ENCODE measurements at places on chromosomes 4 and X.

GRCh38 chrX:70025464-70025863 is 24.3 kb downstream of the AWAT2 start:
- no peak for DNase-seq

- no peak for DNase-seq
Measured at GRCh38 chr4:80062527-80062926, 10.5 kb downstream of the ANTXR2 start.

DNA sequence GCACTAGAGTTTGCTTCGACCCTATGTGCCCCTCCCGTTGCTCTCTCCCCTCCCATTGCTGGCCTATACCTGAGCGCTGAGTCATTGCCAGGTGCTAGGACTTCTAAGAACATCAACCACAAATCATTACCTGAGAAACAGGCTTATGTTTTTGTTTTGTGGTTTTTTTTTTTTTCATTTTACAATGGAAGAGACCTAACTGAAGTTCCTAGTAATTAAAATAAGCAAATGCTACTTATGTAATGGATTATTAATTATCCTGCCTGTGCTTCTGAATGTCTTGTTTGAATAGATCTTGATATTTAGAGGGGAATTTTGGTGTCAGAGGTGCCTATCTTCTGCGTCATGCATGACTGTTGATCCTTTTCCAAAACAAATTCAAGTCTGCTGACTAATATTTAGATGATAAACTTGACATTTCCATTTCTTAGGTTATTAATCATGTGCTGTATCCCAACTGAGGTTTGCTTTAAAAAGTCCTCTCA is 275.4 kb upstream of the CPEB2 start:
- no peak for DNase-seq

- DNase-seq: no peak
Measured at GRCh38 chrX:152639426-152639825, 1.7 kb downstream of the GABRQ start.

DNA sequence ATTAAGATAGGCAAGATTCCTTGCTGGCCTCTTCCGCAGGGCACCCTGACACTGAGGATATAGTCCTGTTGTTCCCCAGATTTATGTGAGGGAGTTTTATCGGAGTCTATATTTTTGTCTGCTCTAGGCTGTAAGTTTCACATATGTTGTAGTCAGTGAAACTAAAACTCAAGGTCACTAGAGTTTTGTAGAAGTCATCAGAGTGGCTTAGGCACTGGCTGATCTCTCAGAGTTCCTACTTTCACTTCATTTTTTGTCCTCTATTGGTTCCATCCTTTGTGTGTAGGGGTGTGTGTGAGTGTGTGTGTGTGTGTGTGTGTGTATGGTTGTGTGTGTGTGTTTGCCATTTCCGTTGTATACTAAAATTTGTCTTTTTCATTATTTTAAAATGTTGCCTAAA is 577.5 kb downstream of the IQCM start:
- no peak for DNase-seq

- no peak for DNase-seq
Measured at GRCh38 chr4:168917138-168917779, 92.8 kb downstream of the CBR4 start.

- no peak for DNase-seq
Measured at GRCh38 chrX:50941638-50942037, 31.1 kb downstream of the BMP15 start.

GRCh38 chrX:57596109-57596508 is 4.3 kb downstream of the ZXDB start:
- no peak for DNase-seq

DNA sequence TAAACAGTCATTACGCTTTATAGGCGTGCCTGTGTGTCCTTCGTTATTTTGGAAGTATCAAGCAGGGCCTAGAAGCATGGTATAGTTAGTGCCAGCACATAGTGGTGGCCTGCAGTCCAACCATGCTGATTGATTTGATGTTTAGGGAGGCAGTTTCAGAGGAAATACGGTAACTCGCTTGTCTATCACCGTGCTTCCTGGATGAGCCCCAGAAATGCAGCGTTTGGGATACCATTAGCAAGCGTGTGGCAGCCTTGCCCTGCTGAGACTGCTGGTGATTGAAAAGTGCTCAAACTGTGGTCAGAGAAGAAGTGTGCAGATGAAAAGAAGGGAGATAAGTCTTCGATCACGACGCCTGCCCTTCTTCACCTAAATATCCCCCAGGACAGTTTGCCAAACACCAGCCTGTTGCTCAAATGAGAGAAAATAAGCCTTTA is 158.4 kb downstream of the CHIC2 start:
- no peak for DNase-seq

- no peak for DNase-seq
Measured at GRCh38 chr4:75343333-75343732, 170.9 kb downstream of the RCHY1 start.

DNA sequence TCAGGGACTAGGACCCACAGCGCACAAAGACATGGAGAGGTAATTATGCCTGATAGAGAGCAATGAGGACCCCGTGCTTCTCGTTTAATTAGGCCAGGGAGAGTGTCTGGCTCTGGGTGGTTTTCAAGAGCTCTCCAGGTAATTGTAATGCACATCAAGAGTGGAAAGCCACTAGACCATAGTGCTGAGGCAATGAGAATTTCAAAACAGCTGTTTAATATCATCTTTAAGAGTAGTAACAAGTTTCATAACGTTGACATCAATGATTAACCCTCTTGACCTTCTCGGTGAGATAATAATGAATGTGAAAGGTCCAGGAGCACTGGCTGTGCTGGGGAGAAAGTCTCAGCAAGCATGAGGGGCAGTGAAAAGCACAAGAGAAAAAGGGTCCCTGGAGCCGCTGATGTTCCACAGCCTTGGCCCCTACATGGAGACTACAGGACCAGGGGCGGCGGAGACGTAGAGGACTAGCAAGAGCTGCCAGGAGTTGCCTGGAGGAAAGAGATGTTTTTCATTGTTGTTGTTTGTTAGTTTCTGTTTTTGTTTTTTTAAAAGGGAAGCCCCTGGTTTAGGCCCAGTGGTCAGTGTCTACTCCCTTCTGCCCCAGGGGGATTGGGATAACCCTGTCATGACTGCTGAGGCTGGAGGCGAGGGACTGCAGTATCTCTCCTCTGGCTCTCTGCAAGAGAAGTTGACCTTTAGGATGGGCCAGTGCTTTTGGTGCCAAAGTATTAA is 14.8 kb upstream of the CXCR3 start:
- DNase-seq: no peak

GRCh38 chrX:106692425-106693065 is 34.0 kb upstream of the RNF128 start:
- no peak for DNase-seq

- no peak for DNase-seq
Measured at GRCh38 chrX:71225676-71226075, 2.7 kb downstream of the GJB1 start.

DNA sequence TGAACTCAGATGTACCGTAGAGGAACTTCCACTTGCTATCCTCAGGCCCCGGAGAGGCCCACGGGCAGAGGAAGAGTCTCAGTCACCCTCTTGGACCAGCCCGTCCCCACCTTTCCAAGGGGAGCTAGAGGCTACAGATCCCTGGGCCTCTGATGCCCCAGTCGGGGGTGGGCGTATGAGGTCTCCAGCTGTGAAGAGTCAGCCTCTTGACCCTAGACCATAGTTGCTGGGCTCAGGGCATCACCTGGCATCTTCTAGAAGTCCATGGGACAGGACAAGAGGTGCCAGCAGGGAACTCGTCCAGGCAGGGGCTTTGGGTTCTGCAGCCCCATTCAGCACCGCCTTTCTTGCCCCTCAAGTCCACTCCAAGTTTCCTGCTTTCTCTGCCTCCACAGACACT is 11.6 kb downstream of the SASH3 start:
- no peak for DNase-seq

- DNase-seq: no peak
Measured at GRCh38 chrX:70969635-70970481, 39.0 kb upstream of the SLC7A3 start.

DNA sequence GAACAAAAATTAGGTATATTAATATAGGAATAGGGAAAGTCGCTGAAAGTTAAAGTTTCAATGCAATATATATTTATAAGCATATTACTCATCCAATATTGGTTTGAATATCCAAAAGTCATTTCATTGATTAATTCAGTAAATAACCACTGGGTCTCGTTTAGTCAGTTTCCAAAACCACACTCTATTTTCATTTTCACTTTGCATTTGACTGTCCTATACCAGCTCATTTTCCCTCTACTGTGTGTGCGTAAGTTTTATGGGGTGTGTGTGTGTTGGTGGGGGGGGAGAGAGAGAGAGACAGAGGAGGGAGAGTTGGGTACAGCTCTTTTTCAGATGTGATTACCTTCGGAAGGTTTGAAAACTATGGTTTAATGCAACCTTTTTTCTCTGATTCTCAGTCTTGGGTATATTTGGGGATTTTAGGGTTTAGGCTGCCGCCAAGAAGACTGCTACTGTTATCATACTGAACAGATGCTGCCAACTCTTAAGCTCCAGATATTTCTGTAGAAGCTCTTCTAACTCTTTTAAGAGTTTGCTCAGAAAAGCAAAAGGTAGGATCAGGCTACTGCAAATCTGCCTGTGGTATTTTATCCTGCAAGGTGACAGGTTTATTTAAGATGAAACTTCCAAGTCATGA is 1427.4 kb downstream of the PCDH7 start:
- no peak for DNase-seq

DNA sequence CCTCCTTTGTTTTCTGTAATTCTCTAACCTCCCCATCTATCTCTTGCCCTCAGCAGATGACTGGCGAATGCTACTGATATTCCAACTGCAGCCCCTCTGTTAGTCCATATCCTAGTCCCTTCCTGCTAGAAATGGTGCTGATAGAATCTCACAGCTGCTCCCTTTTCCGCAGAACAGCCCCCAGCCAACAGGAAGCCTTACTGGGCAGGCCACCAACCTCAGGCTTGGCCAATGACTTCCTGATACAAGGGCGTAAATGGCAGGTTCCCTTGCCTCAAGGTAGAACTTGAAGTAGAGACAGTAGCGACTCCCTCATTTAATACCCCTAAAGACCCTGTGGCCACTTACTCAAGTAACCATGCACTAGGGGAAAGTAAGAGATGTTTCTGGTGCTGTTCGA is 26.7 kb upstream of the SLC2A9 start:
- no peak for DNase-seq

GRCh38 chr4:29047341-29048041 is 1672.7 kb upstream of the PCDH7 start:
- no peak for DNase-seq

- DNase-seq: no peak
Measured at GRCh38 chr4:93983140-93983539, 154.6 kb downstream of the ATOH1 start.

GRCh38 chrX:130212371-130212770 is 40.6 kb downstream of the RAB33A start:
- DNase-seq: no peak
